ENCODE measurements at places on chromosomes 1 and 21. TPM values are rescaled to one million over a fixed set of nuclear protein-coding genes. Genes with fewer than 3 reads are reported as not detected.
A peak's percentile ranks its signal among the peaks of the same experiment; 100 is the strongest.

GRCh38 chr1:121569428-121569827, 384.7 kb downstream of the SRGAP2C start:
- H3K36me3 ChIP-seq = no peaks in the 10 kb centered on the region
- no peak overlapping the region for H3K27ac ChIP-seq
- H3K4me3 ChIP-seq = no peak overlapping the region
- H3K27me3 ChIP-seq = no peaks in the 10 kb centered on the region
- DNase-seq = no peak
- no peaks in the 10 kb centered on the region for H3K4me1 ChIP-seq

- no peaks in the 10 kb centered on the region for H3K27me3 ChIP-seq
- no peaks in the 10 kb centered on the region for H3K4me1 ChIP-seq
- DNase-seq = no peak
- peak overlapping the region; percentile 39 for H3K4me3 ChIP-seq
- no peaks in the 10 kb centered on the region for H3K36me3 ChIP-seq
Observed at GRCh38 chr1:29259802-29260441, 23.6 kb downstream of the PTPRU start.

DNA sequence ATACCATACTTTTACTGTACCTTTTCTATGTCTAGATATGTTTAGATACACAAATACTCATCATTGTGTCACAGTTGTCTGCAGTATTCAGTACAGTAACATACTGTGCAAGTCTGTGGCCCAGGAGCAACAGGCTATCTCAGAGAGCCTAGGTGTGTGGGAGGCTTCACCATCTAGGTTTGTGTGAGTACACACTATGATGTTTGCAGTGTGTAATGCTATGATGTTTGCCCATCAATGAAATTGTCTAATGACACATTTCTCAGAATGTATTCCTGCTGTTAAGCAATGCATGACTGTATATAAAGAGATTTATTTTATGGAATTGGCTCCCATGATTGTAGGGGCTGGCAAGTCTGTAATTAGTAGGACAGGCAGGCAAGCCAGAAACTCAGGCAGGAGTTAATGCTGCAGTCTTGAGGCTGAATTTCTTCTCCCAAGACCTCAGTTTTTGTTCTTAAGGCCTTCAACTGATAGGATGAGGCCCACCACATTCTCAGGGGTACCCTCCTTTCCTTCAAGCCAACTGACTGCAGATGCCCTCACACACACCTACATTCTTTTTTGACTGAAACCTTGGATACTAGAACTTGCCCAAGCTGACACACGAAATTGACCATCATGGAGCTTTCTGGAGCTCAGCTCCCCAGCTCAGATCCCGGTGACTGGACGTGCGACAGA, 7.7 kb upstream of the AGTRAP start:
- no peaks in the 10 kb centered on the region for H3K27me3 ChIP-seq
- no peaks in the 10 kb centered on the region for H3K36me3 ChIP-seq
- peaks cover 11% of the 10 kb centered on the region for H3K4me1 ChIP-seq
- H3K4me3 ChIP-seq = no peak overlapping the region
- no peak for DNase-seq

DNA sequence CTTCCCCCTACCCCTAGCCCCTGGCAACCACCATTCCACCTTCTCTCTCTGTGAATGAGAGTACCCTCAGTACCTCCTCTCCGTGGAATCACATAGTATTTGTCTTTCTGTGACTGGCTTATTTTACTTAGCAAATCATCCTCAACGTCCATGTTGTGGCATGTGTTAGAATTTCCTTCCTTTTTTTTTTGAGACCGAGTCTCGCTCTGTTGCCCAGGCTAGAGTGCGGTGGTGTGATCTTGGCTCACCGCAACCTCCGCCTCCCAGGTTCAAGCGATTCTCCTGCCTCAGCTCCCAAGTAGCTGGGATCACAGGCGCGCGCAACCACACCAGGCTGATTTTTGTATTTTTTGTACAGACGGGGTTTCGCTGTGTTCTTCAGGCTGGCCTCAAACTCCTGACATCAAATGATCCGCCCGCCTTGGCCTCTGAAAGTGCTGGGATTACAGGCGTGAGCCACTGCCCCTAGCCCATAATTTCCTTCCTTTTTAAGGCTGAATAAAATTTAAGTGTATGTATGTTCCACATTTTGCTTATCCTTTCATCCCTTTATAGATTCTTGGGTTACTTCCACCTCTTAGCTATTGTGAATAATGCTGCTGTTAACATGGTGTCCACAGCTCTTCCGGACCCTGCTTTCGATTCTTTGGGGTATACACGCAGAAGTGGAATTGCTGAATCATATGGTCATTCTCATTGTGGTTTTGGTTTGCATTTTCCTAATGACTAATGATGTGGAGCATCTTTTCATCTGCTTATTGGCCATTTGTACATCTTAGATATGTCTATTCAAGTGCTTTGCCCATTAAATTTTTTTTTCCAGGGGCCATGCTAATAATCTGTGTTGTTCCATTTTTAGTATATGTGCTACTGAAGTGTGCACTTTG, 32.3 kb downstream of the ERRFI1 start:
- no peaks in the 10 kb centered on the region for H3K27me3 ChIP-seq
- H3K4me3 ChIP-seq = no peak overlapping the region
- no peaks in the 10 kb centered on the region for H3K4me1 ChIP-seq
- no peak for DNase-seq
- no peaks in the 10 kb centered on the region for H3K36me3 ChIP-seq

DNA sequence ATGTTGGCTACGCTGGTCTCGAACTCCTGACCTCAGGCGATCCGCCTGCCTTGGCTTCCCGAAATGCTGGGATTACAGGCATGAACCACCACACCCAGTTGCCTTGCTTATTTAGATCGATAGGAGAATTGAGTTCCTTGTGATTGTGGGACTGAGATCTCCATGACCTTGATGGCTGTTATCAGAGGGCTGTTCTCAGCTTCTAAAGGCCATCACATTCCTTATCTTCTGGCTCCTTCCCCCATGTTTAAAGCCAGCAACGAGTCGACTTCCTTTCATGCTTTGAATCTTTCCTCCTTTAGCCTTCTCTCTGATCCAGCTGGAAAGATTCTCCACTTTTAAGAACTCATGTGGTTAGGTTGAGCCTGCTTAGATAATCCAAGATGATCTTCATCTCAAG, 38.0 kb downstream of the CTH start:
- no peak for DNase-seq
- no peak overlapping the region for H3K4me3 ChIP-seq
- no peaks in the 10 kb centered on the region for H3K4me1 ChIP-seq

The LINGO4 gene
- not detected for total RNA-seq

The LDLRAD1 gene
- total RNA-seq = not detected

Measured in Panc1 (cell line).